Tibial artery (tissue), 4 donors: ENCODE measurements at places on chromosomes 2 and 18.

DNA sequence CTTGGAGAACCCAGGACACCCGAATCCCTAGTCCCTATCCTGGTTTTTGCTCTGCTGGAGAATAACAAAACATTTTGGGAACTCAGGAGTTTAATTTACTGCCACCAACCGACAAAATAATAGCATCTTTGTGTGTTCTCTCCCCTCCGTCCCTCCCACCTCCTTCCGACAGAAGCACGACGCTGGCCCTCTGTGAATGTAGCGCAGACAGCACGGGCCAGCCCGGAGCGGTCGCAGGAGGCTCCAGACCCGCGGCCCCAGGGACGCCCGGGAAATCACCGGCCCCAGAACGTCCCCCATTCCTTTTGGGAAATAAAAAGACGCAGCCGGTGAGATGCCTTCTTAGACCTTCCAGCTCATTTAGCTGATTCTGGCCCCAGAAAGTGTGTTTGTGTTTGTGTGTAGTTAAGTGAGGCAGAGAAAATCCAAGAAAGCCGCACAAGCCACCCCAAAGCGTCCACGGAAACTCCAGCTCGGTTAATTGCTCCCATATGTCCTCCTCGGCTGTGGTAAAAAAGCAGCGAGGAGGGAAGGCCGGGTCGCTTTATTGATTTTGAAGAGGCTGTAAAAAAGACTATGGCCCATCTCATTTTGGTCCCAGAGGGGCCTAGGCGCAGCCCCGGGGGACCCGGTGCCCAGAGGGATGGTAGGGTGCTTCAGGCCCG is 577 bp upstream of the TANC1 start:
- H3K27ac ChIP-seq = peak overlapping the region; percentile 90
- DNase-seq = peak; percentile 75
- no peaks in the 10 kb centered on the region for H3K36me3 ChIP-seq

GRCh38 chr2:227164763-227165291 is 403 bp downstream of the COL4A3 start:
- no peaks in the 10 kb centered on the region for H3K27me3 ChIP-seq
- no peak for DNase-seq
- no peaks in the 10 kb centered on the region for H3K4me1 ChIP-seq
- H3K27ac ChIP-seq = peak overlapping the region; percentile 72
- no peaks in the 10 kb centered on the region for H3K36me3 ChIP-seq

GRCh38 chr18:68220458-68220857 is 494.4 kb downstream of the TMX3 start:
- H3K36me3 ChIP-seq = no peaks in the 10 kb centered on the region
- H3K27me3 ChIP-seq = no peaks in the 10 kb centered on the region
- H3K4me1 ChIP-seq = peaks cover 11% of the 10 kb centered on the region

GRCh38 chr2:78978340-78978739 is 47.2 kb upstream of the REG3G start:
- no peak for DNase-seq
- peaks cover 4% of the 10 kb centered on the region for H3K27me3 ChIP-seq
- no peaks in the 10 kb centered on the region for H3K4me1 ChIP-seq
- no peaks in the 10 kb centered on the region for H3K36me3 ChIP-seq
- H3K4me3 ChIP-seq = no peak overlapping the region

DNA sequence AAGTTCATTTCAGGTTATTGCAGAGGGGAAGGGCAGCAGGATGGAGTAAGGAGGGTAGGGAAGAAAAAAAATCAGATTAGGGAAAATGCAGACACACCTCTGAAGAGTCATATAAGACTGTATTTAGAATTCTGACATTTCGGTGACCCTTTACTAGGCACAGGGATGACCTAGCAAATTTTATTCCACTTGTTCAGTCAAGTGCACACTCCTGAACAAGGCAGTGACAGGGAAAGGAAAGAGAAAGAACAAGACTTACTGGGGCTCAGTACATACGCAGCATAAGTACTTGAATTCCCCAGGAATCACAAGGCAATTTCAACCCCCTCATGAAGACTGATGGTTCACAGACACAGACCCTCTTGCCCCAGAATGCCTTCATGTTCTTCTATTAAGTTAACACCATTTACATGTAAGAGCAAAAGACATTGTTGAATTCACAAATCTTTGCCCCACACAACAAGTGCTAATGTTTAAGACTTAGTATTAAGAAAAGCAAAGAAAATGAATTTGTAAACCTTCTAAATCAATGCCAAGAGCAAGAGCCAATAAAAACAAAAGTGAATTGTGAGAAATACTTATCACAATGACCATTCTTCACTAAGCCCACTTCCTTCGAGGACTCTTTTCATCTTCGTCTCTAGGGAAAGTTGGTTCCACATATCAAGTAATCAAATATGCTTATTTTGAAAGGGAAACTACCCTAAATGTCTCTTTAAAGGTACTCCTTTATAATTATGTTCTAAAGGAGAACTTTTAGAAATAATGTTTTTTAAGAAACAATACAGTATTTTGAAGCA is 47.0 kb downstream of the COBLL1 start:
- no peaks in the 10 kb centered on the region for H3K36me3 ChIP-seq
- peaks cover 93% of the 10 kb centered on the region for H3K4me1 ChIP-seq
- no peak for DNase-seq
- peak overlapping the region; percentile 8 for H3K4me3 ChIP-seq

DNA sequence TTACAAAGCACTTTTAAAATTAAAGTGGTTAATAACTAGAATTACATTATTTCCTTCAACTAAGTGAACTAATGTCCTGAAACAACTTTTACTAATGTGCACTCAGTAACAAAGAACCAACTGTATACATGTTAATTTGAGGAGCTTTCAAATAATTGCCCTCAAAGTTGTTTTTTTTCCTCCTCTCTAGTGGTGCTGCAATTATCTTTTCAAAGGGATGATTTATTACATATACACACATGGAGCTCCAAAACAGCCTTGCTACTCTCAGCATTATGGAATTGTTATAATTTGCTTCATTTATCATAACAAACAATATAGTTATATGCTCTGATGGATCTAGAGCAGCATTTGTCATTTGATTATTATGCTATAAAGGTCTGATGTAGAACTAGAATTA is 246.3 kb upstream of the RASGRP3 start:
- DNase-seq = no peak
- peak overlapping the region; percentile 85 for H3K27ac ChIP-seq
- peaks cover 22% of the 10 kb centered on the region for H3K4me1 ChIP-seq
- H3K36me3 ChIP-seq = peaks cover 5% of the 10 kb centered on the region
- H3K27me3 ChIP-seq = no peaks in the 10 kb centered on the region
